Tongue (tissue), 3 donors: ENCODE measurements at places on chromosomes 16 and 17.

GRCh38 chr16:68436581-68436980 lies 11.7 kb downstream of the SMPD3 start:
- DNase-seq: no peak

DNA sequence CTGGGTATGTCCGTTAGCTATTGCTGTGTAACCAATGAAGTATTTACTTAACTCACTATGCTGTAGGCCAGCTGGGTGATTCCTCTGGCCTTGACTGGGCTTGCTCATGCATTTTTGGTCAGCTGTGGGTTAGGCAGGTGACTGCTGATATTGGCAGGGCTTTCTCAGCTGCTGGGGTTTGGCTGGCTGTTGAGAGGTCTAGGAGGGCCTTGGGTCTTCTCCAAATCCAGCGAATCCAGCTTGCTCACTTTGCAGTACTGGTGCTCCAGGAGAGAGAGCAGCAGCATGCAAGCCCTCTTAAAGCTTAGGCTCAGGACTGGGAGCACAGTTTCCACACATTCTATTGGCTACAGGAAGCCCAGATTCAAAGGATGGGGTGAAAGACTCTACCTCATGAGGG lies 270.1 kb downstream of the PHKB start:
- DNase-seq: no peak

DNA sequence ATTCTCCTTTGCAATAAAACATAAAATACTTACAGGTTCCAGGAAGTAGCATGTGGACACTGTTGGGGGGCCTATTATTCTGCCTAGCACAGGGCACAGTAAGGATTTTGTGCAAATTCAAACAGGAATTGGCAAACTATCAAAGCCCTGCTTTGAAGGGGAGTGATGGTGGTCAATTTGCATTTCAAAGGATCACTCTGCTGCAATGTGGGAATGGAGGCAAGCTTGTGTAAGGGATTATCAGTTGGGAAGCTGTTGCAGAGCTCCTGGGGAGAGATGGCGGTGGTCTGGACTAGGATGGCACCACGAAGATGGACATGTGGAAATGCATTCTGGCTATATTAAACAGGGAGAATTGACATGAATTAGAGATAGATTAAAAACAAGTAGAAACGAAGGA lies 990.7 kb upstream of the RBFOX1 start:
- DNase-seq: no peak

GRCh38 chr16:84029297-84030047 lies 13.1 kb downstream of the SLC38A8 start:
- DNase-seq: no peak

DNA sequence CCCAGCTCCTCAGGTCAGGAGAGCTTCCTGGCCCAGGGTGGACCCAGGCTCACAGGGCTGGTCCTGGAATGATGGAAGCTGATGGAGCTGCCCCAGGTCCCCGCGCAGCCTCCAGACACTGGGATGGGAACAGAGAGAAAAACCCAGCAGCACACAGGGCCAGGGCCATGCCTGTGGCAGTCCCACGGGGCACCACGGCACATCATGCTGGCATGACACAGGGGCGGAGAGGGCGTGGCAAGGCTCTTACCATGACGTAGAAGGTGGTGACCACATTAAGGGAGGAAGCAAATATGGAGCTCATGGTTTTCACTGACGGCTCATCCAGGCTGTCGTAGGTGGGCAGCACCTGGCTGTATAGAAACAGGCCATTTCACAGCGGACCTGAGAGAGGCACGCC lies 18.3 kb downstream of the SLC38A10 start:
- no peak for DNase-seq

GRCh38 chr17:50201276-50201854 lies at the start of gene COL1A1:
COL1A1 (minus strand) TSS chr17:50201631; CDS start chr17:50201513, 118 bp downstream.
- peak; percentile 93 for DNase-seq

DNA sequence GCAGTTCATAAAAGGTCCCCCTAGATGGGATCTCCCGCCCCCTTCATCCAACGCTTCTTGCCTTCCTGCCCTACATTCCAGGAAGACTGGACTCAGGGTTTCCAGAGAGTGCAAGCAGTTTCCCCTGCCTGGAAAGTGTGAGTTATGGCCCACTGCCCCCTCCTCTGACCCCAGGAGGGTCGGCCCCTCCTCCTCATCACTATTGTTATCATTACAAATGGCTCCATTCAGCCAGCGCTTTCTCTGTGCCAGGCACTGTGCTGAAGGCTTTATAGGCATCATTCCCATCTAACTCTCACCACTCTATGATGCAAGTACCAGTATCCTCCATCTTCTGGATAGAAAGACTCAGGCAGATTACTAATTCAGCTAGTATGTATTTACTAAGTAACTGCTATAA lies 90.7 kb downstream of the USP31 start:
- DNase-seq: no peak

DNA sequence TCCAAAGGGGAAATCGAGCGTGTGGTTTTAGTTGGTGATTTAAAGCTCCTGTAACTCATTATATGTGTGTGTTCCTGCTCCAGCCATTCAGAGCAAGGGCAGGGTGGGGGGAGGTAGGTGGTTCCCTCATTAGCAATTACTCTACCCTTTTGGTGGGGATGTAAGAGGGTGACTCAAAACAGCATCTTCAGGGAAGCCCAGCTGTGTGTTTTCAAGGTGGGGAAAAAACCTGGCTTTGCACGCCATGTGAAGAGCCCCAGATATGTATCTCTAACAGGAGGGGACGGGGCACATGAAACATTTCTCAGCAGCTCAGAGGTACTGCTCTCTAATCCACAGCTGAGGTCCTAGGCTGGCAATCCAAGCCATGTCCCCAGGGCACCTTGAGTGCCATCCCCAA lies 241.3 kb upstream of the ZFHX3 start:
- DNase-seq: no peak

DNA sequence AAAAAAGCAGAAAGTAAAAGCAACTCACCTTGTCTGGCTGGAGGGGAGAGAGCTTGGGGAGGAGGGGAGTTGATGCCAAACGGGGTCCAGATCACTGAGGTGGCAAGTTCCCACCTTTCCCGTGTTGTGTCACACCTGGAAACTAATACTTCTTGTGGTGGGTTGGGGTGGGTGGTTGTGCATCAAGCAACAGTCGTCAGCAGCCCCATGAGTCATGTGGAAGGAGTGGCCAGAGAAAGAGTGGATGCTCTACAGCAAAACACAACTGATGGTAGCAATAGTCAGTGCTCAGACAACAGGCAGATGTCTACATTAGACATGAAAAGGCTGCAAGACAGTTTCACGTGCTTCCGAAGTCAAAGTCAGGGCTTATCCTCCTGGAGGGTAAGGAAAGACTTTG lies 35.4 kb downstream of the ARSG start:
- no peak for DNase-seq

- DNase-seq: no peak
Observed at GRCh38 chr17:15957206-15957605, 12.3 kb downstream of the ADORA2B start.

- DNase-seq: no peak
Observed at GRCh38 chr16:51816929-51817328, 665.9 kb upstream of the SALL1 start.

DNA sequence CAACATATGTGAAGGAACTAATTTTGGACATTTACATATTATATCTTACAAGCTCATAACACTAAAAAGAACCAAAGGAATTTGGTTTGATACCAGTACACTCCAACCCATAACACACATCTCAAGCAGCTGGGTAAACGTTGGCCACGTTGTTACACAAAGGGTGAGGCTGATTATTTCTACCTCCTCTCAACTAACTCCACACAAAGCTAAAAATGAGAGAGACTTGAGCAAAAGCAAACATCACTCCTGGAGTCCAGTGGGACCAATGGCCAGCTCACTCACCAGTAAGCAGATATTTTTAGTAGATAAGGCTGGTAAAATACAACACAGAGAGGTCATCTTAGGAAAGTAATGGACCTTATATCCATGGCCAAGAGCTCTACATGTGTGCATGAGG lies 207.6 kb downstream of the MRTFB start:
- no peak for DNase-seq

DNA sequence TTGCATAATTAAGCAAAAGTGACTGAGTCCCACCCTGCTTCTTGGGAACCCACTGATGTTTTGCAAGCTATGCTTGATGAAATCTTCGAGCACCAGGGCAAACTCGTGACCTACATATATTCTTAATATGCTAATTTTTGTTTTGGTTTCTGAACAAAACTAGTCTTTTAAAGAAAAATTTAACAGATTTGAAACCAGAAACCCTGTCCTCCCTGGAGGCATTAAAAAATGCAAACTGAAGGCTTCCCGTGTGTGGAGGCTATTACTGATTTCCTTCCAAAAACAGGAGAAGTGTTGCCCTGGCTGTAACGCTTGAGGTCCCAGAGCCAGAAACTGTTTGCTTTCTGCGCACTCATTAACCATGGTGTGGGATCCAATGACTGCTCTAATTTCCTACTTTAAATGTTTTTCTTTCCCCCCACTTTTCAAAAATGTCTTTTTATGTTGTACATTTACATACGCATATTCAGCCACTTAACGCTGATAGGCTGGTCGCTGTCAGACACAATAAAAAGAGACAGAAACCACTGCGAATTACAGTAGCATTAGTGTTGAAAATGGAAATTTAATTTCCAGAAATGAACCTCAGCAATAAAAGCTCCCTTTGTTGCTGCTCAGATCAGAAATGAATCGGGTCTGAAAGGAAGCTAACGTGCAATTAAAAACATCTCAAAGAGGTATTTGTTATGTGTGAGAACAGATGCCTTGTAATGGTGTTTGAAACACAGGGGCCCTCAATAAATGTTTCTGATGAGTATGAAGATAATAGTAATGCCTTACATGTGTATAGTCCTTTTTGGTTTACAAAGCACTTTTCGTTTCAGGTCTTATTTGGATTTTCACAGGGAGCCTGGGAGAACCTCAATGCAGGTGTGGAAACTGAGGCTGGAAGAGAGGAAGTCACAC lies 39.9 kb upstream of the IRX6 start:
- peak; percentile 31 for DNase-seq

DNA sequence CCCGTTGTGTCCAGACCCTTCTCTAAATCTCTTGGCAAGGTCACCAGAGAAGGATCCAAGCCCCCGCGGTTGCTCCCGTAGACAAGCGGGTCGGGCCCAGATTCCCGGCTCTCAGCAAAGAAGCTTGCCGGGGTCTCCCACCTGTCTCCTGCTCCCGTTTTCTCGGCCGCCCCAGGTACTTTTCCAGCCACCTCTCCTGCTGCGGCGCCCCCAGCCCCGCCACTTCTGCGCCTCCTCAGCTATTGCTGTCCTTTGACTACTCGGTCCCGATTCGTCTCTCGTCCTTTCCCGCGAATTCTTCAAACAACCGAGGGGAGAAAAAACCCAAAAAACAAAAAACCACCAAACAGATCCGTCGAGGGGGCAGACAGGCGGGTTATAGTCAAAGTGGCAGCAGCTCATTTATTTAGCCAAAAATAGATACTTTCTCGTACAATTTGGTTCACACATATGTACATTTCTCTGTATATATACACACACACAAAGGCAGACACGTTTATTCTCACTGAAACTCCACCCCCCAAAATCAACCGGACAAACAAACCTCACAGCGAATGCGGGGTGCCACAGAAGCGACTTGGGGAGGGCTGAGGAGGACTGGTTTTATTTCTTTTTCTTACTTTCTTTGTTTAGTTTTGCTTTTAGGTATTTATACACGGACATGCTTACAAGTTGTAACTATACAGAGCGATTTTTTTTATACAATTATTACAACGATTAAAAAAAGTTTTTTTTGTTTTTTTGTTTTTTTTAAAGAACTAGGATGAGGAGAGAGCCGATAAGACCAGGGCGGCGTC lies 3.5 kb downstream of the IRX3 start:
- DNase-seq: no peak

DNA sequence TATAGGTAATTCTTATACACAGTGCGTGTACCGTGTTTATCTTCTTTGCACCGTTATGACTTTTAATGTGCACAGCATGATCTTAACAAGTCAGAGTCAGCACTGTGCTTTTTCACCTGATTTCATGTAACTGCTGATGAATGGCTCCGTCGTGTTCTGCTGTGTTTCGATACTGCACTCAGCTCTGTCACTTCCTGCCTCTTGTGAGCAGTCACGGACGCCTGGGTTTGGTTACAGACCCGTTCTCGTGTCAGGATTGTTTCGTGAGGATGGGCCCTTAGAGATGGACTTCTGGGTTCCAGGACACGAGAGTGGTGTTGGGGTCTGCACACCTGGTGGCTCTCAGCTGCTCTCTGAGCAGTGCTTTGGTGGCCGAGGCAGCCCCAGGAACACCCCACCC lies 24.6 kb downstream of the TBCD start:
- no peak for DNase-seq

DNA sequence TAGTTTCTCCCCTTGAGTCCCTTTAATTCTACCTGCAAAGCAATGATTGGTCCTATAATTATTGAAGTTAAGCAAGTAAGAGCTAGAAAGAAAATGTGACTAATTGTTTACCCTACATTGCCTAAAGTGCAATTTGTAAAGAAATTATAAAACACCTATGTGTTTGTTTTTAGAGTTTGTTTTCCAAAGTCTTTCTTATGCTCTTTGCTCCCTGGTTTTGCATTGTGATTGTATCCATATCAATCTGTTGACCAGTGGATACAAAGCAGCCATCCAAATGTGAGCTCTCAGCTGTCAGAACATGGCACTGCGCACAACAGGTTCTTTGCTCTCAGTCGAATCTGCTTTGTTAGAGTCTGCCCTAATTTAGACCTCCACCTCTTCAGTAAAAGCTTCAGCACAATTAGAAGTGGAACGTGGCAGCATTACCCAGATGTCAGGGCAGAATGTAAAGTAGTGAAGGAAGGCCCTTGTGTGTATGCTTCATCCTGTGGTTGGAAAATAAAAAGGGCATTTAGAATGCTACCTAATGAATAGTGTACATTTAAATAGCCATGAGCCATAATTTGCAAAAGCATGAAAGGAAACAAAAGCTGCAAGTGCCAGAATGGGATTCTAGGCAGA lies 70.5 kb downstream of the AATF start:
- no peak for DNase-seq

GRCh38 chr16:11605891-11606290 lies 19.2 kb upstream of the LITAF start:
- no peak for DNase-seq

- DNase-seq: no peak
Observed at GRCh38 chr16:12081048-12081404, 104.5 kb downstream of the SNX29 start.

DNA sequence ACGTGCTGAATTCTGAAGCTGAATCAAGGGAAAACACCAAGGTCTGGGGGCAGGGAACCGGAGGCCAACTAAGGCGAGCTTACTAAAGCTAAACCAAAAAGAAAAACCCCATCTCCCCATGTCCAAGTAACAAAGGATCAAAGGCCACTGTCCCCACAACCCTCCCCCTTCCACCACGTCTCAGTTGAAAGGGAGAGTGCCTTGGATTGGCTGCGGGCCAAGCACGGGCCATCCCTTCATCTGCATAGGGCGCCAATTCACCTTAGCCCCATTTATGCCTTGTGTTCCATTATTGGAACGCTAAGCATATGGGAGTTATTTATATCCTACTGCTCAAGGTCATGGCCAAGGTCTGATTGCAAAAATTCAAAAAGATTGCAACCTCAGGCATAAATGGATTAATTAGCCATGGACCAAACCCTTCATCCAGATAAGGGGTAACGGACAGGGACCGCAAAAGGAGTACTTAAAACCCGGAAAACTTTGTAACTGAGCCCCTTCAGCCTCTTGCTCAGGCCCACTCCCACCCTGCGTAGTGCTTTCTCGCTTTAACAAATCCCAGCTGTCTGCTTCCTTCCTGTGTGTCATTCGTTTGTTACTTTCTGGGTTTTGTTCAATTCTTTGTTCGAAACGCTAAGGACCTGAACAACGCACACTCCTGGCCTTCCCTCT lies 740 bp upstream of the ATP6V0D1 start:
- DNase-seq: peak; percentile 62
